ENCODE measurements at places on chromosomes 11 and 22.
A peak's percentile ranks its signal among the peaks of the same experiment; 100 is the strongest.

DNA sequence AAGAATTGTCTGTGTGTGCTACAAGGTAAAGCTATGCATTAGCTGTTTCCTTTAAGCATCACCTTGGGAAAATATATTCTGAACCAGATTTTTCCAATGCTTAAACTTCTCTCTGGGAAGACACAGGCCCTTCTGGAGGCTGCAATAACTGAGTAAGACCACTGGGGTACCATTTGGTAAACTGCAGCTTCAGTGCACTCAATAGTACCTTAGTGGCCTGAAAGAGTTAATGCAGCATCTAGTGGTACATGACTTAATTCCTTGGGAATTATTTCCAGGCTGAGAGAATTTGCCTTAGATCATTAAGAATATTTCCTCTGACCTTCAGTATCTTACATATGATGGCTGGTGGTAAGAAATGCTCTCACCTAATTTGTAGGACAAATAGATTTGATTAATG is 727.4 kb downstream of the DLG2 start:
- no peak for DNase-seq

DNA sequence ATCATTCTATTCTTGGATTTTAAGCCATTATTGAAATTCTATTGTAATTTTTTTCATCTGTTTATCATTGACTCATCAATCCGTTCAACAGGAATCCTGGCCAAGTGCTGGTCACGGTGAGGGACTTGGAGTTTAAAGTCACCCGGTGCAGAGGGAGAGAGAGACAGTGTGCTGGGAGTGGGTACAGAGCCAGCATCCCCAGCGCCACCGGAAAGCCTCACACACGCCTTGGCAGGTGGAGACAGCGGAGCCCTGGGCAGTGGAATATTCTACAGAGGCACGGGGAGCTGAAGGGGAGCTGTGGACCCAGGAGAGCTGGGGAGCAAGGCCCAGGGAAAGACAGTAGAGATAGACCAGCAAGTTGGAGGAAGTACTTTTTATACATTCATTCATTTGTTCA is 787.6 kb downstream of the BRD1 start:
- no peak for DNase-seq

- DNase-seq: peak; percentile 40
These were observed 29.7 kb downstream of the FAM83F start for GRCh38 chr22:40024201-40025061.

GRCh38 chr11:67301951-67302516 is 1.3 kb upstream of the SSH3 start:
- peak; percentile 81 for DNase-seq

DNA sequence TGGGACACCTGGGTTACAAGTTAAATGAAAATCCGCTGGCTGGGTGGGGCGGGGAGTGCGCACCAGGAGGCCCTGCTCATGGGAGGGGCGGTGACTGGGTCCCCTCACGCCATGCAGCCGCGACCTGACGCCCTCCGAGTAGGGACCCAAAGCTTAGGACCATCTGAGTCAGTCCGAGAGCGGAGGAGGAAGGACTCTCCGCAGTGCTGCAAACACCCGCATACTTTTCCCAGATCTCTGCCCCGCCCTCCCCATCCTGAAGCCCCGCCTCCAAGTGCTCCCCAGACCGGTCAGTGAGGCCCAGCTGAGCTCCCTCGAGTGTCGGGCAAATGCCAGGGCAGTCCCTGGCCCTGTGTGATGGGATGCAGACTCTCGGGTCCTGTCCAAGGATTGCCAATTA is 6.6 kb upstream of the FLI1 start:
- DNase-seq: no peak

- no peak for DNase-seq
These were observed 360.5 kb downstream of the BUD13 start for GRCh38 chr11:116412118-116412889.

GRCh38 chr11:77392842-77393241 is 81.1 kb downstream of the PAK1 start:
- DNase-seq: no peak

GRCh38 chr11:57288771-57289579 is 35.8 kb downstream of the TNKS1BP1 start:
- DNase-seq: peak; percentile 30

GRCh38 chr11:57248780-57249383 is 11.8 kb upstream of the APLNR start:
- peak; percentile 51 for DNase-seq

DNA sequence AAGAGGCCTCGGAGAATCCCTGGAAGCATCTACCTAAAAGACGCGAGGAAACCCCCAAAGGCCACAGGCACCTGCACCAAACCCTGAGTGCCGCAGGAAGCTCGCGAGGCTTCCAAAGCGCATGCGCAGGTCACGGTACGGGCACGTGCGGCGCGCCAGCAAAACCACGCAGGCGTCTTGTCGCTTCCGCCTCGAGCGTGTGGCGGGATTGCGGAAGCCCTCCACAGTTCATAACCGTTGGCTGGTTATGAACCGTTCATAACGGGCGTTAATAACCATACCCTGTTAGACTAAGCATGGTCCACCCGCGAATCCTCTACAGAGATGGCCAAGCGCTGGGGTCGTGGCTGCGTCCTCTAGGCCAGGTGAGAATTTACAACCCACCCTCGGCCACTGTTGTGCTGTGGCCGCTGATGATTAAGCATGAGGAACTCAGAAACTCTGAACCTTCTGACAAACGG is 46.4 kb downstream of the MORC2 start:
- DNase-seq: peak; percentile 62

DNA sequence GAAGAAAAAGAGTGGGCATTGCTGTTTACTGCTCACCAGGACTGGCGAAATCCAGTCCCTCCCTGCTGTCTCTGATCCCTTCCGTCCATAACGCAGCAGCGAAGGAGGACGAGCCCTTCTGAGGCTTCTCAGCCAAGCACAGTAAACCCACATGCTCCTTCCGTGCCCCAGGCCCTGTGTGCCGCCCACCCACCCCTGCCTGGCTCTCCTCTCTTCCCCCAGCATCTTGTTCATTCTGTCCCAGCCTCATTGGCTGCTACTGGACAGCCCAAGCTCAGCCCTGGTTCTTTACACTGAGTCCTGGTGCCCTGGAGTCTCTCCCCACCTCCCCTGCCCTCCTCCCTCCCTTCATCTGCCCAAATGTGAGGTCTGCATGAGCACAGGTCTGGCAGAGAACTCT is 559.7 kb downstream of the BRD1 start:
- no peak for DNase-seq

- DNase-seq: no peak
These were observed 20.6 kb upstream of the MUC5B start for GRCh38 chr11:1202154-1202775.

GRCh38 chr22:24325105-24325757 is 54.6 kb downstream of the SPECC1L start:
- peak; percentile 91 for DNase-seq

GRCh38 chr11:87909178-87909577 is 266.1 kb downstream of the RAB38 start:
- no peak for DNase-seq

- no peak for DNase-seq
These were observed 79.4 kb downstream of the DDIAS start for GRCh38 chr11:82980947-82981346.

GRCh38 chr11:74849525-74850391 is 99.1 kb downstream of the XRRA1 start:
- peak; percentile 61 for DNase-seq

GRCh38 chr11:73274722-73275380 is 2.7 kb downstream of the P2RY6 start:
- DNase-seq: no peak
